ENCODE measurements at places on chromosomes 12 and 14.

GRCh38 chr12:66011731-66012130 is 118.8 kb downstream of the LLPH start:
- DNase-seq: peak; percentile 61

DNA sequence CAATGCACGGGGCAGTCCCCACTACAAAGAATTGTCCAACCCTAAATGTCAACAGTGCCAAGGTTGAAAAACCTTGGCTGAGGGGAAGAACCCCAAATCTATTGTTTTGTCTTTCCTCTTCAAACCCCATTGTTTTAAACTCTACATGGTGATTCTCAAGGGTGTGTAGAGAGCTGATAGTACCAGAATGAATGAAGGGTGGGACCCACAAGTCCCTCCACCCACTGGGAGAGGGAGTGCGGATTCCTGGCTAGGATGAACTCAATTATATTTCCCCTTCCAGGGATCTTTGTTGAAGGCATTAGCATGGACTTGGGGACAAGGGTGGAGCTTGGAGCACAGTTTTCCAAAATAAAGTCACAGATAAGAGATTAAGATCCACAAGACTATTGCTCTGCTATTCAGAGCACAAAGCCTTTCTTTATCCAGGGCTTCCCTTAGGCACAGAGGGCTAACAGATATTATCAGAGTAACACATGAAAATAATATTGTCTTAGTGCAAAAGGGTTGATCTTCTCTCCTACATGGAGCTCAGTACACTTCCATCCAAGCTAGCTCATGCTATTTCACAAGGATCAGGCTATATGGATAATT is 755.1 kb upstream of the TBX3 start:
- no peak for DNase-seq

- peak; percentile 92 for DNase-seq
Measured at GRCh38 chr12:19220205-19220604, 90.7 kb downstream of the PLEKHA5 start.

GRCh38 chr14:55398679-55399078 is 13.0 kb downstream of the ATG14 start:
- DNase-seq: peak; percentile 96

DNA sequence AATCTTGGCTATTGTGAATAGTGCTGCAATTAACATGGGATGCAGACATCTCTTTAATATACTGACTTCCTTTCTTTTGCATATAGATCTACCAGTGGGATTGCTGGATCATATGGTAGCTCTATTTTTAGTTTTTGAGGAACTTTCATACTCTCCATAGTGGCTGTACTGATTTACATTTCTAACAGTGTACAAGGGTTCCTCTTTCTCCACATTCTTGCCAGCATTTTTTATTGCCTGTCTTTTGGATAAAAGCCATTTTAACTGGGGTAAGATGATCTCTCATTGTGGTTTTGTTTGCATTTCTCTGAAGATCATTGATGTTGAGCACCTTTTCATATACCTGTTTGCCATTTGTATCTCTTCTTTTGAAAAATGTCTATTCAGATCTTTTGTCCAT is 8.4 kb downstream of the AMDHD1 start:
- no peak for DNase-seq

GRCh38 chr12:98437806-98438595 is 77.4 kb upstream of the TMPO start:
- no peak for DNase-seq
